ENCODE measurements at places on chromosomes 2 and 18.

DNA sequence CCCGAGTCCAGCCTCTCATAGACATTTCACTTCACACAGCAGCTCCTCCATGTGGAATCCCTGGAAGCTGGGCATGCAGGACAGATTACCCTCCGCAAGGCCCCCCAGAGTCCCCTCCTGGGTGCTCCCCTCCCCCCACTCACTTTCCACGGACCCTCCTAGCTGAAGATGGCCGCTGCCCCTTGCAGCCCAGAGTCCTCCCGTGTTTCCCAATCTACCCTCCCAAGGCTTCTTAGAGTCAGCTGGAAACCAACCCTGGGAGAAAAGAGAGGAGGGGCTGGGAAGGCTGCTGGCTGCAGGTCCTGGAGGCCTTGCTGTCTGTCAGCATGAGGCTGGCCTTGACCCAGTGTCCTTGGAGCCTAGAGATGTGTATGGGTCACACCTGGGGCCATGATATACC lies 49.0 kb upstream of the HAAO start:
- no peak for DNase-seq

GRCh38 chr2:240565333-240566202 lies 2.7 kb upstream of the RNPEPL1 start:
- DNase-seq, result peak; percentile 81

DNA sequence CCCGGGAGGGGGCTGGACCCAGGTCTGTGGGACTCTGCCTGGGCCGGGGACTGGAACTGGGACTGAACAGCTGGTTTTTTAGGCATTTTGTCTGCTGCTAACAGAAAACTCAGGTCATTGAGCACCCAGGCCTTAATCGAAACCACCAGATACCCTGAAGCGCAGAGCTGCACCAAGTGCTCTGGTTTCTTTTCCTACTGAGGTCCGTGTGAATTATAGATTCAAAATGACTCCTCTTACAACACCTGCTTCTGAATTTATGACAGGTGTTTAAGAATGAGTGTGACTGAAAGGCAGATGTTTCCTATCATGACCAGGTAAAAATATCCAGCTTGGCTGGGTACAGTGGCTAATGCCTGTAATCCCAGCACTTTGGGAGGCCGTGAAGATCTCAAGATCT lies 47.8 kb downstream of the TRAPPC12 start:
- DNase-seq, result no peak

GRCh38 chr2:202941771-202942170 lies 29.7 kb downstream of the CARF start:
- no peak for DNase-seq

DNA sequence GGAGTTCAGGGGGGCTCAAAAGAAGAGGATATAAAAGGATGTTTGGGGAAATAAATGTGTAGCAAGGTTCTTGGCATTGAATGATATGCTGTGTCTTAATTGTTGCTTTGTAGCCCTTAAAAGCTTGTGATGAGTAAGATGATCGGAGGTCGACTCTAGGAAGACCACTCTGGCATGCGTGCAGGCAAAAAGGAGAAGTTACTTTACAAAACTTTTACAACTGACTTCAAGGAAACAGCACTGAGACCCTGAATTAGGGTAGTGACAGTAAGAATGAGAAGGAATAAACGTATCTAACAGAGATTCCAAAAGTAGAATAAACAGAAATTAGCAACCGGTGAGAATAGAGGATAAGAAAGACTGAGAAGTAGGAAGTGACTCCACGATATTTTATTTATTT lies 228.7 kb upstream of the TANK start:
- no peak for DNase-seq

GRCh38 chr2:134676960-134677359 lies 41.8 kb downstream of the TMEM163 start:
- no peak for DNase-seq

GRCh38 chr18:76948345-76948744 lies 126.0 kb downstream of the ZNF236 start:
- no peak for DNase-seq

DNA sequence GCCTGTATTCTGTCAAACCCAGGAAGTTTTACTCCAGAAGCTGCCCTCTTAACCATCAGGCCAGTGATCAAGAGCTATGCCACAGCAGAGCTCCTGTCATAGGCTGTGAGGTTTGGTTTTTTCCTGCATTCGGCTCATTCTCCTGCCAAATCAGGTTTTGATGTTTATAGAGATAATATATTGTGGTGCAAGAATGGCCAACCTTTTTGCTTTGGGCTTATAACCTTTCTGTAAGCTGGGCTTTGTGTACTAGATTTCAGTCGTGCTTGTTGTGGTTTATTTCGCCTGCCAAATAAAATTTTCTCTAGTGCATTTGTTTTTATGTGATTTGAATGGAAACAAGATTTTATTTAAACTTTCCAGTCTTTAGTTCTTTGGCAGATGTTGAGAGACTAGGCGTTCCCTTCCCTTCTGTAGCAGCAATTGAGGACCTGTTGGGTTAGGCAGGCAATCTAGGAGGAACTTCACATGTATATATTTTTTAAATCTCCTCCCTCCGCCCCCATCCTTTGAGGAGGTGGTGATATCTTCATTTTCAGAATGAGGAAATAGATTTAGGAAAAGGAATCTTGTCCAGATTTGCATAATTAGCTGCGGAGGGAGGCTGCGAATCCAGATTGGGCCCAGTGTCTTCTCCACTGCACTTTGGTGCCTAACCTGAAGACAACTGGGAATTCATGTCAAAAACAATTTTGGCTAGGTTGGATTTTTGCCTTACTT lies 2.6 kb downstream of the KDM3A start:
- no peak for DNase-seq

DNA sequence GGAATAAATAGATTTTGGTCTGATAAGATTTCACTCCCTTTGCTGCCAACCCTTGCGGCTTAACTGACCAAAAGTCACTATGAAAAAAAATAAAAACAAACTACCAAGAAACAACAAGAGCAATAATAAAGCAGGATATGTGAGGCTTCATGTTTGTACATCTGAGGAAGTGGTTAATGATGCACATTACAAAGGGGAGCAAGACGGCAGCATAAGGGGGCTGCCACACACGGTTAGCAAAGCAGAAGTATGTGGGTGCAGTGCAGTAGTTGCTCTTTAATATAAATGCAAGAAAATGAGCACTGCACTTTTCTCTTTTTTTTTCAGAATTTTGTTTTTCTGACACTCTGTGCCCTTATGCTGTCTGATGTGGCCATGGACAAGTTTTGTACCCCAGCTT lies 377.1 kb upstream of the CNTNAP5 start:
- DNase-seq, result no peak

DNA sequence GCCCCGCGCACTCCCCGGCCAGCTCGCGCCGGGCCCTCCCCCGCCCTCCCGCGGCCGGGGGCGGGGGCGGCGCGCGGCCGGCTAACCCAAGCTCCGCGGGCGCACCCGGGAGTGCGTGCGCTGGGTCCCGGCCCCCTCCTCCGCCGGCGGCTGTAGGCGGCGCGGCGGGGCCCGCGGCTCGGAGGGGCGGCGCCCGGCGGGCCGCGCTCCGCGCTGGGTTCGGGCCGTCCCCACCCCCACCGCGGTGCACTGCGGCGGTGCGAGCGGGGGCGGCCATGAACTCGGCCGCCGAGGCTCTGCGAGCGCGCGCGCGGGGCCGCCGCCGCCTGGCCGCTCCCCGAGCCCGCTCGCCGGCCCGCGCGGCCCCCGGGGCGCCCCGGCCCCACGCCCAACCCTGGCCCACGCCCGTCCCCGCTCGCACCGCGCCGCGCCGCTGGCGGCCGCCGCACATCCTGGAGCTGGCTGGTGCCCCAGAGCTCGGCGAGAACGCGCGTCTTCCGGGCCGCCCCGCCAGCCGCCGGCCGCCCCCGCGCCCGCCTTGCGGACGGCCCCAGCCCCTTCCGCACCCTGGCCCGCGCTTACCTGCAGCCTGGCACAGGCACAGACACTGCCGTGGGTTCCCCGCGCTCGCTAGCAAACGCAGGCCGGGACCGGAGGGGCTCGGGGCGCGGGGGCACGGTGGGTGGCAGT lies at the start of gene ZBTB14:
Gene ZBTB14 (minus strand): TSS at position 496 of the 690 bp plus-strand sequence. CDS start 2,480 bp downstream, outside the sequence.
- DNase-seq, result peak; percentile 49

DNA sequence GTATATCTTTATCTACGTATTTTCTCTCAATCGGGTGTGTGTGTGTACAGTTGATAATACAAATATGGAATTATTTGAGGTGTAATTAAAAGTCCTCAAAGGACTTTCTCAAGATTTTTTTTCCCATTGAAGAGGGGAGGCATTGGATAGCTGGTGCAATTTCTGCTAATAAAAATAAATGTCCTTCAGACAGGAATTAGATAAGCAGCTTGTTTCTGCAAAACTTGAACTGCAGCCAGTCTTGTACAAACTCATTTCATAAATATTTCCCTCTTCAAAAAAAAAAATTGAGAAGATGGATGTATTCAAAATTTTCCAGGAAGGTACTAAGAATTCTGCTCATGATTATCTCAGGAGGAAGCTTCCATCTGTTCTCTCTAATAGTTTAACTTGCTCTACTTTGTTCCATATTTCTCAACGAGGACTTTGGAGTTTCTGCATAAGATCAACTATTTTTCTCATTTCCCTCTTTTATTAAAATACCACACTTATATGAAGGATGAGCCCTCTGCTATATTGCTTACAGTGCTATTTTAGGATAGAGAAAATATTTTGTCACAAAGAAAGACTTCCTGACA lies 33.0 kb upstream of the GLS start:
- no peak for DNase-seq

DNA sequence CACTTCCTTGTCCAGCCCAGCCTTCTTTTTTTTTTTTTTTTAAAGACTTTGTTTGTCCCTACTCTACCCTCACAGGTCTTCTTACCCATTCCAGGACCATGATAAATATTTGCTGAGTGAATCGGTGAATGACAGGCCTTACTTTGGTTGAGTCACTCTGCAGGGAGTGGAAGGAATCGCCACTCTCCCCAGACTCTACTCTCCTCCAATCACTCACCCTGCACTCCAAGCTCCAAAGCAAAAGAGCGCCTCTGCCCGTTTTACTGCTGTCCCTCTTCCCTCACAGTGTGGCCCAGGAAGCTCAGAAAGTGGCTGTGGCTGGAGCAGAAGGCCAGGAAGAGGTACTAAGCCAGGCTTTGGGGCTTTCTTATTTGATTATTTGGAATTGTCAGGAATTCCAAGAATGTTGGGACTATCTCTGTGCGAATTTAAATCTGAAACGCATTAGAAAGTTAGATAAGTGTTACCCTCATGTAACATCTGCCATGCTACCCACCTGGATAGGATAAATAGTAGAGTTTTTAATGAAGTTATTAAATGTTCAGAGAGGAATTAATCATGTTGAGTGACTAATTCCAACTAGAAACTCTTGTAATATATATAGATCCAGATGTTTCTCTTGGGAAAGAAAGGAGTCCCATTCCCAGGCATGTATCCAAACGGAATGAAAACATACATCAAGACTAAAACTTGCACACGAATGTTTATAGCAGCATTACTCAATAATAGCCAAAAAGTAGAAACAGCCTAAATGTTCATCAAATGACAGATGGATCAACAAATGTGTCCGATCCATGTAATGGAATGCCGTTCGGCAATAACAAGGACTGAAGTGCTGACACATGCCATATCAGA lies 43.0 kb upstream of the CHMP1B start:
- no peak for DNase-seq

- no peak for DNase-seq
Observed at GRCh38 chr2:21633911-21634310, 510.1 kb downstream of the TDRD15 start.

GRCh38 chr2:187529977-187530721 lies 24.1 kb downstream of the TFPI start:
- no peak for DNase-seq

GRCh38 chr2:85971366-85971765 lies 82.6 kb upstream of the ST3GAL5 start:
- no peak for DNase-seq

- no peak for DNase-seq
Observed at GRCh38 chr2:100603414-100603813, 40.6 kb downstream of the PDCL3 start.

DNA sequence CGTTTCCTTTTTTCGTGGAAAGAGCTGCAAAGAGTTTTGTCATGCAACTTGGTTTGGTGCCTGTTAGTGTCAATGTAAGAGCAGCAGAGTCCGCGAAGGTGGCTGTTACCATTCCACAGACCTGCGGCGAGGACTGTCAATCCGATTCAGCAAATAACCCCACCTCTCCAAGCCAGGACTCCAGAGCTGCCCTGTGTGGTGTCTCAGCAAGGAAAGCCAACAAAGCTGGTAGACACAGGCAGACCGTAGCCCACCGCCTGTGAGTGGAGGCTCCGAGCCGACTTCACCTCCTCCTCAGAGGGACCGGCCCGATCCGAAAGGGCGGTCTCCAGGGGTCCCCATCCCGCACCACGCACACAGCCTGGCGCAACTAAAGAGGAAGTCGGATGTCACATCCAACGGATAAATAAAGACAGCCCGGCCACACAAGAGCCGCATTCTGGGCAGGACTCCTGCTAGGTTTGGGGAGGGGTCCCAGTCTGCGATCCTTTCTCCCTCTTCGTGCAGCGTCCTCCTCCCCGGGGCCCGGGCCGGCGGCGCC lies 819 bp downstream of the ANKRD44 start:
- no peak for DNase-seq

- no peak for DNase-seq
Observed at GRCh38 chr18:54999016-54999415, 39.8 kb upstream of the CCDC68 start.

GRCh38 chr2:205141381-205141780 lies 540.9 kb upstream of the NRP2 start:
- no peak for DNase-seq

- no peak for DNase-seq
Observed at GRCh38 chr2:7061450-7061789, 144.2 kb downstream of the RNF144A start.

DNA sequence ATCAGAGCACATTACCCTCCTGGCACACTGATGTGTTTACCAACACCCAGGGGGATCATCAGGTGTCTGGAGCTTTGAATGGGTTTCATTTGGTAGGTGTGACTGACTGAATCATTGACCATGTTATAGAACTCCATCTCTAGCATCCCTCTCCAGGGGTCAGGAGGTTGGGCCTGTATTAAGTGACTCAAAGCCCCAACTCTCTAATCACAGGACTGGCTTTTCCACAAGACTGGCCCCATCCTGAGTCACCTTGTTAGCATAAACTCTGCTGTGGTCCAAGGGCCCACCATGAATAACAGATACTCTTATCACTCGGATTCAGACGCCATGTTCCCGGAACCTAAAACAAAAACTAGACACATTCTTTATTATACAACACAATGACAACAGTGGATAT lies 125.9 kb upstream of the NDUFV2 start:
- DNase-seq, result no peak

DNA sequence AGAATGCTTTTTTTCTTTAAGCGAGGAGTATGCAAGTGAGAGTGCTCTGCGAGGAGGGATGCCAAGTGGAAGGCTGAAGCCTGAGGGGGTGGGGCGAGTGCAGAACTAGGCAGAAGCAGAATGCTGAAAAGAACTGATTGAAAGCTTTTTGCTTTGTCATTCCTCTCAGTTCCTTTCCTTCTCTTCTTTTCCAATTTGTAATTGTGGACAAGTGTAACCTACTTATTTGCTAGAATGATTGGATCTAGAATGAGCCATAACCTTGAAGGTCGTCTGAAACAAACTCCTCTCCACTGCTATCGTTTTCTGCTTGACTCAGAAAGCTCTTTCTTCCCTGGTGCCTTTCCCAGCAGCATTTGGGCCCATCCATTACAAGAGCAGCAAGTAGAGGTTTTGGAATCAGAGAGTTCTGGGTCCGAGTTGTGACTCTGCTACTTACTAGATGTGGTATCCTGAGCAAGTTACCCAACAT lies 115.3 kb downstream of the METTL8 start:
- DNase-seq, result no peak

- no peak for DNase-seq
Observed at GRCh38 chr2:89848114-89848513, 1156.6 kb downstream of the RPIA start.
